ENCODE measurements at places on chromosomes 5 and 9.

GRCh38 chr5:175493726-175494125, 15.4 kb downstream of the SFXN1 start:
- DNase-seq: peak; percentile 79

GRCh38 chr5:134944630-134945029, 23.1 kb upstream of the CATSPER3 start:
- no peak for DNase-seq

- no peak for DNase-seq
Observed at GRCh38 chr9:2377834-2378233, 243.8 kb upstream of the VLDLR start.

- no peak for DNase-seq
Observed at GRCh38 chr9:35203528-35203927, 41.7 kb downstream of the UNC13B start.

- DNase-seq: no peak
Observed at GRCh38 chr5:76174101-76174500, 90.9 kb downstream of the SV2C start.
